ENCODE measurements at places on chromosomes 3 and 15.

- DNase-seq, result no peak
Observed at GRCh38 chr3:126649556-126650092, 5.3 kb downstream of the TXNRD3 start.

DNA sequence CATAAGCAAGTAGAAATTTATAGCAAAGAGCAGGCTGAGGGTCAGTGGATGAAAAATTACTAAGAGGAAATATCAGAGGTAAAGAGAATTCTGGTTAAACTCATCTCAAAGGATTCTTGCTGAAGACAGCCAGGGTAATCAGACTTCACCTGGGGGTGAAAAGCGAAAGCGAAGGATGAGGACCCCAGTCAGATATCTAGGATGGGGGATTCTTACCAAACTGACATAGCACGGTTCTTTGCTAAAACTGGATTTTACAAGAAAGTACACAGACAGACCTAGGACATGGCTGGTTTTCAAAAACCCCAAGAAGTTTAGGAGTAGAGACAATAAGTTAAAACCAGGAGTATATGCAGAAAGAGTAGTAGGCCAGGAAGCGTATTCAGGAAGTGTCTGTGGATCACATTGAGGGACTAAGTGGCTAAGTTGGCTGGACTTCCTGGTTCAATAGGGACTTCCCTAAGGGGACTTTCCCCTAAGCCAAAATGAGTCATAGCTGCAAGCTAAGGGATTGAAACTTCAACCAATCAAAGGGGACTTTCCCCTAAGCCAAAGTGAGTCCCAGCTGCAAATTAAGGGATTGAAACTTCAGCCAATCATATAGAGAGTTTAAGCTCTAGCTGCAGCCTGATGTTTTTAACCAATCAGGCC, 2.4 kb upstream of the CFAP91 start:
- DNase-seq, result no peak

DNA sequence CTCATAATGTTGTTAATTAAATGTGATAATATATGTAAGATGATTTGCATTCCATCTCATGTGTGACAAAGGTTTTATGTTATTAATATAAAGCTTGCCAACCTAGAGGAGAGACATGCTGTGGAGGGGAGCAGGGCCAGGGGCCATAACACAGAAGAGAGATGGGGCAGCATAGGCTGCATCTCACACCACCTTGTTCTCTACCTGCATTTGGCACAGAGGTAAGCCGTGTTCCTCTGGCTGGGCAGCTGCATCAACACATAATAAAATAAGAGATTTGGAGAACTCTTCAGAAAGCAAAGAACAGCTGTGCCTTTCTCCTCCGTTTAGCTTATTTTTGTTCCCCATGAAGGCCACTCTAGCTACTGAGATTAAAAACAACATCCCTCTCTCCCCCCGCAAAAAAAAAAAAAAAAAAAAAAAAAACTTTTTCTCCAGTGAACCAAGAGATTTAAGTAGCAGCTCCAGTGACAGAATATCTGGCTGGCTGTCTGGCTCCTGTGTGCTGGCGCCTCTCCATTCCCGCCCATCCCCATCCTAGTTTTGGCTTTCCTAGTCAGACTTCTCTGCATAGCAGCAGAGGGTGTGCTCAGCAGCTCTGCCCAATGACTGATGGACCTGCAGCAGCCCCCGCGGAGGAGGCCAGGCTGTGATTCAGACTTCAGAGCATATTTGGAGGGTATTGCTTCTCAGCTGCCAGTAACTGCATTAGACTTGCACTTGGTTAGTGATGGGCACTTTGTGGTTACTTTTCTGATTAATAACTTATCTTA, 52.2 kb upstream of the STXBP5L start:
- DNase-seq, result peak; percentile 70

DNA sequence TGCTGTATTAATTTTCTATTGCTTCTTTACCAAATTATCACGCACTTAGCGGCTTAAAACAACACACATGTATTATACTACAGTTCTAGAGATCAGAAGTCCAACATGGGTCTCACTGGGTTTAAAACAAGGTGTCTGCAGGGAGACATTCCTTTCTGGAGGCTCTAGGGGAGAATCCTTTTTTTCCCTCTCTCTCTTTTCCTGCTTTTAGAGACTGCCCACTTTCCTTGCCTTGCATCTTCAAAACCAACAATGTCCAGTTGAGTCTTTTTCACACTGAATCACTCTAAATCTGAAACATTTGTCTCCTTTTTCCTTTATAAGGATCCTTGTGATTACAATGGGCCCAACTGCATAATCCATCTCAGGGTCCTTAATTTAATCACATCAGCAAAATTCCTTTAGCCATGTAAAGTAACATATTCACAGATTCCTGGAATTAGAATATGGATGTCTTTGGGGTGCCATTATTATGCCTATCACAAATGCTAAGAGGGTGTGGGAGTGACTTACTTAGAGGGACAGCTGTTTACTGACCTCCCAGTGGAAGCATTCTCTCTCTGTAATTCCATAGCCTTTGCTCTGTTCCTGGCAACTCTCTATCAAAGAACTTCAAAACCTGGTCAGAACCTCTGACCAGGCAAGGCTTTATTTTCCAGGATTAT, 21.8 kb downstream of the CD200 start:
- no peak for DNase-seq

DNA sequence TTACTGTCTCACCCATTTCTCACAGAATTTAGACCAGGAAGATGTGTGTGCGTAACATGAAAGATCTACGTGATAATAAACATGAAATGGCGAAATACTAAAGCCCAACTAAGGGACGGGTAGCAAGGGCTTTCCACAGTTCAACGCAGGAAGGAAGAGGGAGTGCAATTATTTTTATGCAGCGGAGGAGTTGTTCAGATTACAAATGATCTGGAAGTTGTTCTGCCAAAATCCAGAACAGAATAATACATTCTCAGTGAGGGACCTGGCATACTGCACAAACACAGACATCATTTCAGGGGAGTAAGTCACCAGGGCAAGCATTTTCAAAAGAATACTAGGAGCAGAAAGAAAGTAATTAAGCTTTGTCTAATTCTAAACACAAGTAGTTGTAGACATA, 133.6 kb upstream of the RAP2B start:
- peak; percentile 11 for DNase-seq

DNA sequence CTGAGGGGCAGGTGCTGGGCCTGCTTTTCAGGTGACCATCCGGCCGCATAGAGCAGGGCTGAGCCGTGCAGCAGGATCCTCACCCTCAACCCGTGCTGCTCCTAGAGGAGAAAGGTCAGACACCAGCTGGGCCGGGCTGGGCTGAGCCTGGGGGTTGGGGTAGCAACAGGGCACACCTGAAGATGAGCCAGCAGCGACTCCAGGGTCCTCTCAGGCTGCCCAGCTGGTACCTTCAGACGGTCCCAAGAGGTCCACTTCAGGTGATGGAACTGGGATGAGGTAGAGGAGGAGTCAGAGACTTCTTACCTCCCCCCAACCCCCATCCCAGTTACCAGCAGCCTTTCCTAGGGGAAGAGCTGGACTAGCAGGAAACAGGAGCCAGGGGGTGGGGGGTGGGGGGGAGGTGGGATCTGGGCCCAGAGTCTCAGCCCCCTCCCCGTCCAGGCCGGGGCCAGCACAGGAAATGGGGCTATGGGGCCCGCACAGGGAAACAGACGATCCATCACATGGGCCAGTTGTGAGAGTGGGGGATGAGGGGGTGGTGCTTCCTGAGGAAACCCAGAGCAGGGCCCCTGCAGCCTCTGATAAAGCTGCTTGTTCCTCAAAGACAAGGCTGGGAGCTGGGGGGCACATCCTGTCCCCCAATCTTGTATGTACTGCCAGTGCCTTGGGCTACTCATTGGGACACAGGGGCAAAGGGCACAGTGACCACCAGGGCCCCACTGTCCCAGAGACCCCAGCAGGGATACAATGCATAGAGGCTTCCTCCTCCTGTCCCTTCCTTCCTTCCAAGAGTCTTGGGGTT, 3.0 kb downstream of the INKA1 start:
- DNase-seq, result no peak

DNA sequence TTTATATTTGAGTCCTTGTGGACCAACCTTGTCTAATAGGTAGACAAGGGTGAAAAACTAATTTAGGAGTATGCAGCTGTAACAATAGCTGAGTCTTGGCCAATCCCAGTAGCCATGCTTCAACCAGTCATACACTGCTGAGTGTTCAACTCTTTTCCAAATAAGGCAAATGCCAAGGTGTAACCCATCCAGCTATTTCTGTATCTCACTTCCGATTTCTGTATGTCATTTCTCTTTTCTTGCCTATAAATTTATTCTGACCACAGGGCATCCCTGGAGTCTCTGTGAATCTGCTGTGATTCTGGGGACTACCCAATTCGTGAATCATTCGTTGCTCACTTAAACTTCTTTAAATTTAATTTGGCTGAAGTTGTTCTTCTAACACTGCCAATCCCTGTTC, 93.2 kb downstream of the MAGI1 start:
- DNase-seq, result no peak

GRCh38 chr3:142228964-142229363, 3.6 kb upstream of the GK5 start:
- no peak for DNase-seq

DNA sequence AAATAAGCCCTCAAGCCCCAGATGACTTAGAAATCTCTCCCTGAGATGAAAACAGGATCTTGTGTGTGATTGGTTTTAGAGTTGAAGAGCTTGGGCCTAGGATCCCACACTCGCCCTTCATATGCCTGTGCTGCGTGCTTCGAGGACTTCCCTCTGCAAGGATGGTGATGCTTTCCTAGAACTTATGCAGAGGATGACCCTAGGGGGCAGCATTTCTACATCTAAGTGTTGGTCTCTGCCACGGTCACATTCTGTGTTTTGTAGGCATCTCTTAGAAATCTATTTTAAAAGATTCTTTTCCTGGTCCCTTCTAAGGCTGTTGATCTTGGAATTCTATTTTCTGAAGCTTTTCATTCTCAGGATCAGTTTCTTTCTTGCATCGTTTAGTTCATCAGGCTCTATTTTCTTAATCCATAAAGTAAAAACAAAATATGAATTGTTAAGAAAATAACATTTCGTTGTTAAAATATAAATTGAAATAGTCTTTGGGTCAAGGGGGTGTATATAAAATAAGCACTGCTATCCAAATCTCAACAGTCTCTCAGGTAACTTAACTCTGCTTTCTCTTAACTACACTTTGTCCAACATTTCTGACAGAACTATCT, 45.7 kb downstream of the WDR76 start:
- DNase-seq, result peak; percentile 30

DNA sequence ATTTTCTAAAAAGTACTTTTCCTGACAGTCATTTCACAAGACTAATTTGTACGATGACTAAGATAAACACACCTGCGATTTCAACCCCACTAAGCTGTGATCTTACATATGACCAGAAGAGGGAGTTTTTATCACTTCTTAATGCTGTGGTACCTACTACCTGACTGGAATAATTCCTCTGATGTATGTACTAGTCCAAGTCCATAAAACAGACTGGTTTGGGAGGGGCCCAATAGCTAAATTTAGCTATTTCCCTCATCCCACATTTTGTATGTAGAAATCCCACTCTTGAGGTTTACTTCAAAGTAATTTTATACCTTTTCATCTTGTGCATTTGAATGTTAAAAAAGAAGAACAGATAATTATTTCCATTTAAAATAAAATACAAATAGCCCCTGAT, 49.7 kb upstream of the SCAANT1 start:
- DNase-seq, result no peak

DNA sequence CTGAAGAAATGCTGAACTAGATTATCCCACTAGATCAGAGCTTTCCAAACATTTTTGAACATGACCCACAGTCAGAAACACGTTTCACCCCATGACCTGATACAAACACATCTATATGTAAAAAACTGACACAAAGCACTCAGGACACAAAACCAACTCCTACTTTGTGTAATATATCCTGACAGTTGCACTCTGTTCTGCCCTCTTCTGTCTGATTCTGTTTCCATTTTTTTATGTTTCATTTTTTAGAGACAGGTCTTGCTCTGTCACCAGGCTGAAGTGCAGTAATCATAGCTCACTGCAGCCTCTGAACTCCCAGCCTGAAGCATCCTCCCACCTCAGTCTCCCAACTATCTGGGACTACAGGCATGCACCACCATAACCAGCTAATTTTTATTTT, 15.8 kb upstream of the RFTN1 start:
- DNase-seq, result no peak

DNA sequence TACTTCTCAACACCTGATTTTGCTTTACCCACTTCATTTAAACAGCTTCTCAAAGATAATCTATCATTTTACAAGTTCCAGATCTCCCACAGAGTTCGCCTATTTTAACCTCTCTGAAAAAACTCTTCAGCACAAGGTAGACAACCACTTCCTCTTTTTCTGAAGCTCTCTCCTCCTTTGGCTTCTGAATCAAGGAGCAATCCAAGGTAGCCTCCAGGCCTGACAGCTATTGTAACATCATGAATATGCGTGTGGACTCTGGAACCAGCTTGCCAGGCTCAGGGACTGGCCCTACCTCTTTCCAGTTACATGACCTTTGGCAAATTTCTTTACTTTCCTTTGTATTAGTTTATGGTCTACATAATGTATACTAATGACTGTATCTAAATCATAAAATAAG, 405.9 kb upstream of the ZNF385D start:
- no peak for DNase-seq

GRCh38 chr15:71003319-71003718, 110.7 kb downstream of the LRRC49 start:
- DNase-seq, result no peak

GRCh38 chr15:95162967-95163531, 931.7 kb downstream of the MCTP2 start:
- DNase-seq, result no peak

DNA sequence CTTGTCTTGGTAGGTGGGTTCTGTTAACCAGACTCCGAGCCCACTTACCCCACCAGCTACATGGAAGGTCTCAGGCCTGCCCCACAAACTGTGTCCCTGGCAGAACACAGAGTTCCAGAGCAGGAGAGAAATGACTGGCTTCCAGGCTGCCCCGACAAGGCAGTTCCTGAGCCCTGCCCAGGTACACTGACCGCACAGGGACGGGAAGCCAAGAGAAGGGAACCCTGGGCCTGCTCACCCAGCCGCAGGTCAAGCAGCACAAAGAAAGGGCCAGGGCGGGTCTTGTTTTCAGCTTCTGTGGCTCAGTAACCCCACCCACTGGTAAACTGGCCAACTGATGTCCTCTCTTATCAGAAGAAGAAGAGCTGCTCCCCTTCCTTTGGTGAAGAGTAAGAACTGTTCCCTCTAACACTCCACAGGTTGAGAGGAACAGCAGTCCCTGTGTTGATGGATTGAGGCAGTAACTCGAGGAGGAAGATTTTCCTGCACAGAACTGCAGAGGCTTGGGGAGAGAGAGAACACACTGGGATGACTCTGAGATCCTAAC, 68.4 kb downstream of the CRTC3 start:
- no peak for DNase-seq

DNA sequence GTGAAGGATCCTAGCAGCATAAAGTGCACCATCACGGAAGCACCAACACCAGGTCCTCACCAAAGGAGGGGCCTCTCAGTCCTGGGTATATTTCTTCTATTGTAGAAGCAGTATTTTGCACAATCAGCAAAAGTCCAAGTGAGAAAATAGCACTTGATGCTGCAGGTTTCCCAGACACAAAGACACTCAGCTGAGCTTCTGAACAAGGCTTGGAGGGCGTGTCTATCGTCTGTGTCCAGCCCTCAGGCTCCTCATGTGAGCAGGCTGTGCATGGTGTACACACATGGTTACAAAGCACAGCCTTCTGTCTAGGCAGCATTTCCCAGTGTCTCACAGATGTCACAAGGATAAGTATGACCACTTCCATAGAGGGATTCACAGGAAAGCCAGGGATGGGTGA, 98.3 kb upstream of the SPATA12 start:
- DNase-seq, result no peak

- no peak for DNase-seq
Observed at GRCh38 chr15:37903919-37904625, 30.4 kb upstream of the TMCO5A start.

GRCh38 chr3:182349951-182350517, 443.3 kb upstream of the ATP11B start:
- no peak for DNase-seq
